ENCODE measurements at places on chromosomes 7 and 10.

DNA sequence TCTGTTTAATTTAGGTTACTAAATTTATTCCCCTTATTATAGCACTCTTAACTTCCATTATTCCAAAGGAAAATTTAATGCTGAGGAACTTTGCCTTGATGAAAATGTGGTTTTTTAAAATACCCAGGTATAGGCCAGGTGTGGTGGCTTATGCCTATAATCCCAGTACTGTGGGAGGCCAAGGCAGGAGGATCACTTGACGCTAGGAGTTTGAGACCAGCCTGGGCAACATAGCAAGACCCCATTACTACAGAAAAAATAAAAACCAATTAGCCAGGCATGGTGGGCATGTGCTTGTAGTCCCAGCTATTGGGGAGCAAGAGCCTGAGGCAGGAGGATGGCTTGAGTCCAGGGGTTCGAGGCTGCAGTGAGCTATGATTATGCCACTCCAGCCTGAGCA, 32.4 kb downstream of the TMEM243 start:
- DNase-seq: no peak

DNA sequence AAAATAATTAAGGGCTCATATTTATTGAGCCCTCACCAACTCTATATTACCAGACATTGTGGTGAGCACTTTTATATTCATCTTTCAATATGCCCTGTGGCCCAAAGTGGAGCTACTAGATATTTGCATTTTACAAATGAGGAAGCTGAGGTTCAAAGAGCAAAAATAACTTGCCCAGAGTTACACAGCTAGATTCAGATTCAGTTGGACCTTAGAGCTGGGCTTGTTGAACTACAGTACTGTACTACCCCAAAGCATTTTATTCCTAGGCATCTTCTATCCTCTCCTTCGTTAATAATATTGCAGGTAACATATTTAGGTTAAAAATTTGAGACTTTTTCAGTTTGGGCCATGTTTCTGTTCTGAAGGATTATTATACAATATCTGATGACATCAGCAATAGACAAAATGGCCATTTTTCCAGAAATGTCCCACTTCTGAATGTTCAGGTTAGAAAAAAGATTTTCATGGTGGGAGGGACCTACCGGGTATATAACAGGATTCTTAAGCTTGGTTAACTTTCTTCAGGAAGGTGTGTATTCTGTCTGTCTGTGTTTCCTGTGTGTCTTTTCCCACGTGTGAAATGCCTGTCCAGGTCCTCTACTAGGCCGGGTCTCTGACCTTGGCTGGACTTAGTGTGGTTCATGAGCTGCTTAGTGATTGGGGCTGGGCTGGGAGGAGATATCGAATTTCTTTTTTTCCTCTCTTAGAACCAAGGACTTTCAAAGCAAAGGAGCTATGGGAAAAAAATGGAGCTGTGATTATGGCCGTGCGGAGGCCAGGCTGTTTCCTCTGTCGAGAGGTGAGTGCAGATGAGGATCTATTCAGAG, 13.6 kb downstream of the PRXL2A start:
- DNase-seq: no peak

DNA sequence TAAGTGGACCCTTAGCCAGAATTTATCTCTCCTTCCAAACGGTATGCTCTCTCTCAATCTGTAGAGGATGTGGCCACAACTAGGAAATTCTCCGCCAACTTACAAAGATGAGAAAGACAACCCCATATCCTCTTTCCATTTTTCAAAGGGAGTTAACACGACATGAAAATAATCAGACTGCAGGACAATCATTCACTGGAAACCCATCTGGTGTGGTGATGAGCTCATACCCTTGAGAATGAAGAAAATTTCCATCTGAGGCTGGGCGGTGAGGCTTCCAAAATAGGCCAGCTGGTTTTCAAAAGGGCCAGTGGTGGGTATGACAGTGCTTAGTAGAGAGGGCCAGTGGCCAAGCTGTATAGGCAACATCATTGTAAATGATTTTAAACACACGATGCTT, 369.6 kb downstream of the FRMD4A start:
- DNase-seq: no peak

- DNase-seq: no peak
Observed at GRCh38 chr10:117005527-117006055, 604 bp upstream of the SHTN1 start.

GRCh38 chr10:116300542-116300941, 23.7 kb upstream of the CCDC172 start:
- no peak for DNase-seq

GRCh38 chr10:123150986-123151736, 3.0 kb upstream of the BUB3 start:
- DNase-seq: peak; percentile 57

GRCh38 chr7:29146888-29147609, 712 bp upstream of the CPVL start:
- DNase-seq: no peak

DNA sequence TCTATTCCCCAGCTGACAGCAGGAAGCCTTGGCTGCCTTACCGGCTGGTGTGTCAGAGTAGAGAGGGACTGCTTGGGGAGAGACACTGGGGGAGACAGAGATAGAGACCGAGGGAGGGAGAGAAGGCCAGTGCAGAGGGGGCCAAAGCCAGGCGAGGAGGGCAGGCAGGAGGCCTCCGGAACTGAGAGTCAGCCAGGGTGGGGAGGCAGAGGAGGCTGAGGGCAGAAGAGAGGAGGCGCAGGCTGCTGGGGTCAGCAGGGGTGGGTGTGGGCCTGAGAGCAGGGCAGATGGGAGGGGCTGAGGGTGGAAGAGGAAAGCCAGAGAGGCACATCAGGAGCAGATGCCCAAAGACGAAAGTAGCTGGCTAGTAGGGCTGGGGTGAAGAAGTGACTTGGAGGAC, 57.2 kb upstream of the PAX2 start:
- no peak for DNase-seq

DNA sequence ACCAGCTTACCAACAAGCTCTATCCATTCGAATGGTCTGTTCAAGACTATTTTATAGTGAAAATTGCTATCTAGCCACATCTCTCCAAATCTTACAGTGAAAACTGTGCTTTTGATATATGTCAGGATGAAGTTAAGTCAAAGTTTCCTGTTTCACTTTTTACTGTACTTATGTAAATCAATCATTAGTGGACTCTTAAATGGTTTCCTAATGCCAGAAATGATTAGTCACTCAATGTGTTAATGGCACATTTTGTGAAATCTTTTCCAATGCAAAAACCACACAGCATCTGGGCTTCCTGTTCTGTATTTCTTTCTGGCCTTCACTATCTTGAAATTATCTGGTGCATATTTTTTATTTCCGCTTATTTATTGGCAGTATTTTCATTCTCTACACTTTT, 87.3 kb upstream of the STEAP1B start:
- no peak for DNase-seq

- no peak for DNase-seq
Observed at GRCh38 chr10:123301077-123301857, 147.1 kb downstream of the BUB3 start.

GRCh38 chr7:107989618-107990373, 13.2 kb downstream of the LAMB1 start:
- no peak for DNase-seq
